ENCODE measurements at places on chromosomes 3 and 15.

- no peak for DNase-seq
These were observed 234.8 kb upstream of the NR2E3 start for GRCh38 chr15:71575474-71576045.

DNA sequence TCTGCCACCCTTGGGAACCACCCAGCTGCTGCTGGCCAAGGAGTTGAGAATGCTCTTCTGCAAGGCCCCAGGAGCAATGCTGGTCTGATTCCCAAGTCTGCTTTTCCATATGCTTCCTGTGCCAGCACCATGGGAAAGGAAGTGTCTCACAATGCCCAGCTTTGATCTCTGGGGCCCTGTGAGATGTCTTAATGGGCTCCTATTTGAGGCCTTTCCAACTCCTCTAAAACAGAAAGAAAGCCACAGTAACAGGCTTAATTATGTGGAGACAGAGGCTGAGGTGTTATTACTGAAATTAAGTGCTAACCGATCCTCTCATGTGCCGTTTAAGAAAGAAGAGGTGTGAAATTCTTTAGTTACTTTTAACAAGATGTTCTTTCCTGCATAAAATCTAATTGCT is 4.5 kb downstream of the EOGT start:
- DNase-seq = no peak

DNA sequence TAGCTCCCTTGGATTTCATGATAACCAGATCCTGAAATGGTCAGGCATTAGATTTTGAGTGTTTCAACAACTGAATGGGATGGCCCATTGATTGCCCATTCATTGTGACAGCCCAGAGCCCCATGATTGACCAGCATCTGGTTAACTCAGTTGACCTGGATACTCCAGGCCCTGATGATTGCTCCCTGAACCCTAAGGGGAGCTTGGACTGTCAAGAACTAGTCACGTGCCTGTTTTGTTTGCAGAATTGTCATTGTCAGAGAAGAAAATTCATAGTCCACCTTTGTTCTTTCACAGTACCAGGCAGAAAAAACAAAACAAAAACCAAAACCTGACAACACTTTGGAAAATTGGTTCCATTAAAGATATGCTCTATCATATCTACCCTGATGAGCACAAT is 241.3 kb upstream of the ONECUT1 start:
- DNase-seq = no peak

- DNase-seq = no peak
These were observed 7.4 kb downstream of the EEFSEC start for GRCh38 chr3:128160661-128161060.

DNA sequence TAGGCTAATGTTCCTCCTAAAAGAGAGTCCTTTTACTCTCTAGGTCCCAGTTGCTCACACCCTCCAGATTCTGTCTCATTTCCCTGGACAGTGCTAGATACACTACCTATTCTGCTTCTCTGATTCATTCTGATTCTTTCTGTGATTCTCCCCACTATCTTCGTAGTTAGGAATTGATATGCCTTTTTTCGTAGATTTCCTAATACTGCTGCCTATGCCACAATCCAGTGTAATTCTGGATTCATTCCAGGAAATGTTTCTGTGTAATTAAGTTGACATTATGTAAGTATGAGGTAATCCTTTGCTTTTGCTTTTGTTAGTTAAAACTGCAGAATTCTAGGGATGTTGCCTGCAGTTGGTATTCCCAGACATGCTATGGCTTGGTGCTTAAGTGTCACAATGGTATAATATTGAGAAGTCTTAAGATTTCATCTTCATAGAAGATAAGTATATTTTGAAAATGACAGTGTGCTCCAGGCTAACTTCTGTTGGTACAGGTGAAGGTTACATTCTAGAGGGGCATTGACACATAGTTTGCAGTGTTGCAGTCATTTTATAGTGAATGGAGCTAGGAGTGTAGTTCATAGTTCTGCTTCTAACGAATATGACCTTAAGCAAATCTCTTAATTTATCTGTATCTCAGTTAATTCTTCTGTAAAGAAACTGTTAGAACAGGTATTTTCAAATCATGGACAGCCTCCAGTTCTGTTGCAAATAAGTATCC is 54.3 kb downstream of the RIOX2 start:
- DNase-seq = peak; percentile 22

DNA sequence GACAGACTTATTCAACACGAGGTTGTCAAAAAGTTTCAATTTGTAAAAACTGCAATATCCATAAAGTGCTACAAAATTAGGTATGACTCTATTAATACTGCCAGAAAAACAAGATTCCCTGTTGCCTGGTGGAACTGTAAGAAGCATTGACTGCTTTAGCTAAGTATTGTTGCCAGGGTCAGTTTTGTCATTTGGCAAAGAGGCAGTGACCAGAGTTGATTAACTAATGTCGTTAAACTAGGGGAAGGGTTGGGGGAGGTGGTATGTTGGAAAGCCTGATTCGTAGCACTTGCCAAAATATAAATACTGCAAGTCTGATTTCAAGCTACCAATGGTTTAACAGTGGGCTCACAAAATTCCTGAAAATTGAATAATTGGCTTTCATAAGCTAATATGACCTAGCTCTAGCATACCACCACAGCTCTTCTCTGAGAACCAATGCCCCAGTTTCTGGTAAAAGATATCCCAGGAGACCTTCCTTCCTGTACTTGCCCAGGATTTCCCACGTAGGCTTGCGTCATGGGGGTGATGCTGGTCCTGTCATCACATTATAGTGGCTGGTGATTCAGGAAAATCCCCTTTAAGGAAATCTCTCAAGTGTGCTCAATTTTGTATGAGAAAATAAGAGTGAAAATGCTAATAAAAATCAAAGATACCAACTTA is 266.4 kb upstream of the TBC1D5 start:
- no peak for DNase-seq

GRCh38 chr3:176968631-176969030 is 228.7 kb downstream of the TBL1XR1 start:
- no peak for DNase-seq

- DNase-seq = peak; percentile 43
These were observed 20.7 kb downstream of the PPP1R2 start for GRCh38 chr3:195522254-195523023.

DNA sequence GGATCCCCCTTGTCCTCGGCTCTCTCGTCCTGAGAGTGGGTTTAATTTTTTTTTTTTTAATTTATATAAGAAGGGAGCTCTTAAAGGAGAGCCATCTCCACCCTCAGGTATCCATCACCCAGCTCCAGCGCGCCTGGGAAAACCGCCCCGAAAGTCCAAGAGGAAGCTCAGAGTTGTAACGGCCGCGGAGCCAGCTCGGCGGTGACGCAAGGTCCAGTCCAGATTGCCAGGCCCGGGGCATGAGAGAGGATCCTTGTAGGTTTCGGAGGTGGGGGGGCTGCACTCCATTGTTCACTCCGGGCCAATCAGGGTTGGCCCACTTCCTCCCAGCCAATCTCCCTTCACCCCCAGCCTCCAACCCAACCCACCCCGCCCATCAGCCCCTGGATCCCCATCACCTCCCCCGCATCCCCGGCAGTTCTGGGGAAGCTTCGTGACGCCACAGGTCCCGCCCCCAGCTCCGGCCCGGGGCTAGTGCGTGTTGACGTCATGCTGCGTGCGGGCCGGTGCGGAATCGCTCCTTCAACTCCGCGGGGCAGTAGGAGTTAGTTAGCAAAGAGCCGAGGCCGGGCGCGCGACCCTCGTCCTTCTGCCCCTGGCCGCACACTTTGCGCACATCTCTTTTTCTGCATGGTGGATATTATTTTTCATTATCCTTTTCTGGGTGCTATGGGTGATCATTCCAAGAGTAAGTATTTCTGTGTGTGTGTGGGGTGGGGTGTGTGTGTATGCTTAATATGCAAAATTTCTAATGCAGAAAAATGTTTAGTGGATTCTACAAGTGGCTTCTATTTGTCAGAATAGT is at the start of gene ISL2:
Gene ISL2 (plus strand): TSS at position 520 of the 805 bp plus-strand sequence. CDS start 111 bp downstream, at position 631.
- peak; percentile 83 for DNase-seq

DNA sequence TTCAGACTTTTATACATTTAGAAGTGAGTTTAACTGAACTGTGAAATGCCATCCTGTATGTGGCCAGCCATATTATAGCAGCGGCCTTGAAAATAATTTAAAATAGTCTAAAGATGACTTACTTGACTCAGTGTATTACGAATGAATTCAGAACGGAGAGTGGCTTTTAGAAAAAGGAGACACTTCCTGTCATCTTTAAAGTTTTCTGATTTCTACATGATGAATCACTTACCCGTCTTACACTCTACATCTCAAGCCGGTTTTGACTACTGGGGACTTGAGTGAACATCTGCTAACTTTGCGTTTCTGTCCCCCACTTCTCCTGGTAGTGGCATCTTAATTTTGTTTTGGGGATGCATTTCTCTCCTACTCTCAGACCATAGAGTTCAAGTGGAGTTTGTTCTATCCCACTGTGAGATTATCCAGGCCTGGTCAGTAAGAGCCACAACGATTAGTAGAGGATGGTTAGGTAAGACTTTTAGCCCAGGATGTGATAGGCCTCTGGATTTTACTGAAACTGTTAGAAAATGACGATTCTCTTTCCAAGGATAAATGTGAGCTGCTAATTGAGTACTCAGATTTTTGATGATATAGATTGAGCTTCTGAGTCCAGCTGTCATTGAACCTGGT is 175.4 kb upstream of the CADPS start:
- DNase-seq = no peak

GRCh38 chr3:135491491-135492205 is 473.9 kb upstream of the PPP2R3A start:
- DNase-seq = no peak

Data from mesenchymal stem cell (in vitro differentiated cells and primary cell).